Trophoblast cell (in vitro differentiated cells and primary cell): ENCODE measurements at places on chromosomes 1 and 21.
A peak's percentile ranks its signal among the peaks of the same experiment; 100 is the strongest.

DNA sequence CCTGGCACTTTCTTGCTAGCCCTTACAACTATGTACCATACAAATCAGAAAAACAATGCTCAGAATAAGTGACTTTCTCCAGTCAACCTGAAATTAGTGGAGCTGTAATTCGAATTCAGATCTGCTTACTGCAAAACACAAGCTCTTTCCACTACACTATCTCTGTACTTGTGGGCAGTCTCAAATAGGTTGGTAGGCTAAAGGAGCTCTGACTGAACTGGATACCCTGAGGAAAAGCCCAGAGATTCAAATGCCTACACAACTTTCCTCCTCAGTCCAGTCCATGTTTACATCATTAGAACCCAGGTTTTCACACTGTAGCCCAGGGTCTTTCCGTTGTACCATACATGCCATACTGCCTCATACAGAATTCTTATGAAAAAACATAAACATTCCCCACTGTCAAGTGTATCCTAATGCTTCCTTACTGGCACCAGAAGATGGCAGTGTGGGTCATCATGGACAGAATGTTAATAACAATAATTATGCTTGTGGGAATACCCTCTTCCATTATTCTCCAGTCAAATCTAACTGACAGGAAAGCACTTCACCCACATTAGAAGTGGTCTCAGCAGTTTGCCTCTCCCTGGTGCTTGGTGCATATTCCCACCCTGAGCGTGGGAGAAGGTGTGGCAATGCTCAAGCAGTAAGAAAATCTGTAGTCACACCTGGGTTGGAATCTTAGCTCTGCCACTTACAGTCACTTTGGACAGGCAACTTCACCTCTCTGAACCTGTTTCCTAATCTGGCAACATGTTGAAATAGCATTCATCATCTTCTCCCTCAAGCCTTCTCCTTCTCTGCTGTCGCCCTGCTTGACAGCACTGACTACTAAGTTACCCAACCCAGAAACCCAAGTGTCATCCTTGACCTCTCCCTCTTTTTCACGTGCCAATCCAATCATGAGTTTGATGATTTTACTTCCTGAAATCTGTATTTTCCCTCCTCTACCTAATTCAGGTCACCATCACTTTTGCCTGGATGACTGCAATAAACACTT, 14.4 kb upstream of the ZFYVE9 start:
- peak; percentile 40 for DNase-seq

- DNase-seq: no peak
Measured at GRCh38 chr1:170313306-170313705, 167.5 kb downstream of the NTMT2 start.

GRCh38 chr1:74690909-74691308, 17.3 kb upstream of the ERICH3 start:
- DNase-seq: no peak

DNA sequence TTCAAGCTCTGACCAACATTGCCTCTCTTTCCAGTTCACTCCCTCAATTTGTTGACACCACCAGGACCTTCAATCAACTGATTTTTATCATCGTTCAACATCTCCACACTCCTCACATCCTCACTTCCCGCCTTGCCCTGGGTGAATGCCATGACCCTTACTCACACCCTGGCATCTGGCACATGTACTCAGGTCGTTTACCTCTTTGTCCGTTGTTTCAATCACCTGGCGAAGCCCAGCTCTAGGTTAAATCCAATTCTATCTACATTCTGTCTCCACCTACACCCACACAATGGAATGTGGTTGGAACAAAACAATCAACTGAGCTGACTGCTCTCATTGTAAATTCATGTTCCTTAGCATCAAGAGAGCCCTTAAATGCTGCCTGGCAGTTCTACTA, 24.2 kb upstream of the TBX15 start:
- DNase-seq: peak; percentile 72

GRCh38 chr21:34890724-34891612, 158.1 kb downstream of the RUNX1 start:
- peak; percentile 73 for DNase-seq

DNA sequence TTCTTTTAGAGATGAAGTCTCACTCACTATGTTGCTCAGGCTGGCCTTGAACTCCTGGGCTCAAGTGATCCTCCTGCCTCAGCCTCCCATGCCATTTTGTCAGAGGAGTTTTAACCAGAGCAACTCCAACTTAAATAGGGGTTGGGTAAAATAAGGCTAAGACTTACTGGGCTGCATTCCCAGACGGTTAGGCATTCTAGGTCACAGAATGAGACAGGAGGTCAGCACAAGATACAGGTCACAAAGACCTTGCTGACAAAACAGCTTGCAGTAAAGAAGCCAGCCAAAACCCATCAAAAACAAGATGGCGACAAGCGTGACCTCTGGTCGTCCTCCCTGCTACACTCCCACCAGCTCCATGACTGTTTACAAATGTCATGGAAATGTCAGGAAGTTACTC, 5.7 kb upstream of the DNAH14 start:
- DNase-seq: peak; percentile 85

GRCh38 chr1:238639861-238640260, 746.5 kb upstream of the CHRM3 start:
- DNase-seq: no peak
